ENCODE measurements at places on chromosomes 4 and X. TPM values are rescaled to one million over a fixed set of nuclear protein-coding genes. Genes with fewer than 3 reads are reported as not detected.

The TMPRSS11D gene
- not detected for total RNA-seq

The TRPC3 gene
- total RNA-seq: 51.2 TPM

The EDNRA gene
- 43.1 TPM for total RNA-seq

- DNase-seq: peak; percentile 76
Observed at GRCh38 chr4:153466081-153466948, at the start of gene TMEM131L. Gene TMEM131L (plus strand): TSS chr4:153466360. CDS start chr4:153466398, 38 bp downstream.

GRCh38 chr4:94813221-94813620 lies 55.5 kb downstream of the BMPR1B start:
- no peak for DNase-seq

GRCh38 chr4:153502584-153502983 lies 36.4 kb downstream of the TMEM131L start:
- no peak for DNase-seq
